ENCODE measurements at places on chromosomes 4 and X.

- peaks cover 5% of the 10 kb centered on the region for H3K36me3 ChIP-seq
- no peaks in the 10 kb centered on the region for H3K27me3 ChIP-seq
- H3K4me3 ChIP-seq, result no peak overlapping the region
- H3K4me1 ChIP-seq, result no peaks in the 10 kb centered on the region
- H3K27ac ChIP-seq, result no peak overlapping the region
Measured at GRCh38 chr4:63921561-63921960, 487.7 kb downstream of the TECRL start.

GRCh38 chr4:27148211-27148895 is 287.7 kb downstream of the STIM2 start:
- no peaks in the 10 kb centered on the region for H3K4me1 ChIP-seq
- H3K27me3 ChIP-seq, result no peaks in the 10 kb centered on the region
- no peak overlapping the region for H3K27ac ChIP-seq

- H3K4me1 ChIP-seq, result no peaks in the 10 kb centered on the region
- no peak overlapping the region for H3K27ac ChIP-seq
- no peak overlapping the region for H3K4me3 ChIP-seq
- peak; percentile 50 for DNase-seq
- no peaks in the 10 kb centered on the region for H3K27me3 ChIP-seq
Measured at GRCh38 chrX:18899796-18900380, 84.0 kb downstream of the PHKA2 start.

DNA sequence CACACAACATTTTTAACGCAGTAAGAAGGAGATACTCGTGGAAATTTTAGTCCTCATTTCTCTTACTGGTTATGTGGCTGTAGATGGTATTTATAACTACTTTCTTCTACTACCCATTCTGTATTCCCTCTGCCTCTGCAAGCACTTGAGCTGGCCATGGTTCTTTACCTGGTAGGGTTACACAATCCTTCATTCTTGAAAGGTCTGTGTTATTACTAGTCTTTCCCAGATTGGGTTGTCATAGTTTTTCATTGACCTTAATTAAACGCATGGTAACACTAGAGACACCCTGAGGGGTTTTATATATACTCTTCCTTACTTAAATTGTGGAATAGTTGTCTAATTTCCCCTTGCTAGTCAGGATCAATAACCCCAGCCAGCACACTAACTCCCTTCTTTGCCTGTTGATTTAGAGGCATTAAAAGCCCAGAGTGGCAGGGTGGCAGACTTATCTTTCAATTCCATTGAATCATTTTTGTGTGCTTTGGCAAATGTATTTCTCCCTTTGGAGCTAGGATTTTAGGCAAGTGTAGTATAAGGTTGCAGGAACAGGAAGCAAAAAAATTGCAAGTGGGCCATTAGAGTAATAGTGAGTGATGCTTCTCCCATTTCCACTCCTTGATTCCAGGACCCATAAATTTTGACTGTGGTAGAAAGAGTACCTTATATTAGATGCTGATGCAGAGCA is 113.6 kb upstream of the EMCN start:
- H3K27me3 ChIP-seq, result no peaks in the 10 kb centered on the region
- no peak for DNase-seq
- no peak overlapping the region for H3K4me3 ChIP-seq
- H3K27ac ChIP-seq, result no peak overlapping the region
- no peaks in the 10 kb centered on the region for H3K4me1 ChIP-seq

DNA sequence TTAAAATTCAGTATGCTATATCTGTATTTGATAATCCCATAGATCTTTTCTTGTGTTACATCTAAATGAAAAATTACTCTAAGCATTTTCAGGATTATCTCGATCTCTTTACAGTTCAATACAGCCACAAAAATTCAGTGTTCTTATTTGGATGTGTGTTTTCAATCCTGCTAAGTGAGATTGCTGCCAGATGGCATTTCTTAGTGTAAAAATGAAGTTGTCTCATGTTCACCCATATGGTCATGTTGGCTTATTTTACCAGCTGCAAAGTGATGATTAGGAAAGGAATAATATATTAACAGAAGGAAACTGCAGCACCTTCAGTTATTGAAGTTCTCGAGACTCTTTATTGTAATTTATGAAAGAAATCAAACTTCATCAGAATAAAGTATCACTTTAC is 12.1 kb upstream of the FAM47A start:
- no peaks in the 10 kb centered on the region for H3K27me3 ChIP-seq
- DNase-seq, result no peak
- no peak overlapping the region for H3K4me3 ChIP-seq
- no peaks in the 10 kb centered on the region for H3K4me1 ChIP-seq
- no peaks in the 10 kb centered on the region for H3K36me3 ChIP-seq

- DNase-seq, result no peak
- H3K4me3 ChIP-seq, result no peak overlapping the region
- no peak overlapping the region for H3K27ac ChIP-seq
- peaks cover 10% of the 10 kb centered on the region for H3K36me3 ChIP-seq
- no peaks in the 10 kb centered on the region for H3K27me3 ChIP-seq
- peaks cover 6% of the 10 kb centered on the region for H3K4me1 ChIP-seq
Measured at GRCh38 chr4:94458682-94459081, 6.9 kb downstream of the PDLIM5 start.

GRCh38 chrX:19121898-19122640 is at the start of gene ADGRG2:
Gene ADGRG2 (minus strand): TSS chrX:19122468. CDS start chrX:19068834, 53,634 bp downstream.
- DNase-seq, result peak; percentile 37
- peak within 1 kb of the TSS; percentile 66 for H3K4me3 ChIP-seq
- H3K4me1 ChIP-seq, result peaks cover 4% of the 10 kb centered on the region
- no peaks in the 10 kb centered on the region for H3K36me3 ChIP-seq
- H3K27ac ChIP-seq, result no peak within 1 kb of the TSS

- H3K4me1 ChIP-seq, result no peaks in the 10 kb centered on the region
- H3K4me3 ChIP-seq, result no peak overlapping the region
- H3K36me3 ChIP-seq, result no peaks in the 10 kb centered on the region
- no peak for DNase-seq
- no peaks in the 10 kb centered on the region for H3K27me3 ChIP-seq
Measured at GRCh38 chr4:117984366-117984680, 50.0 kb upstream of the NDST3 start.

- DNase-seq, result no peak
- H3K4me3 ChIP-seq, result no peak overlapping the region
- H3K27me3 ChIP-seq, result no peaks in the 10 kb centered on the region
- H3K36me3 ChIP-seq, result peaks cover 14% of the 10 kb centered on the region
- peaks cover 7% of the 10 kb centered on the region for H3K4me1 ChIP-seq
- H3K27ac ChIP-seq, result peak overlapping the region; percentile 91
Measured at GRCh38 chrX:40877887-40878286, 142.5 kb upstream of the MED14 start.

- no peaks in the 10 kb centered on the region for H3K36me3 ChIP-seq
- no peak for DNase-seq
- no peaks in the 10 kb centered on the region for H3K27me3 ChIP-seq
- H3K4me3 ChIP-seq, result no peak overlapping the region
- H3K4me1 ChIP-seq, result peaks cover 4% of the 10 kb centered on the region
Measured at GRCh38 chr4:139987502-139987850, 166.5 kb downstream of the MAML3 start.

GRCh38 chr4:26884486-26884988 is 23.9 kb downstream of the STIM2 start:
- H3K27ac ChIP-seq, result no peak overlapping the region
- H3K4me3 ChIP-seq, result no peak overlapping the region
- H3K27me3 ChIP-seq, result no peaks in the 10 kb centered on the region
- H3K36me3 ChIP-seq, result no peaks in the 10 kb centered on the region
- no peak for DNase-seq
- no peaks in the 10 kb centered on the region for H3K4me1 ChIP-seq

GRCh38 chrX:11273544-11273943 is 19.7 kb upstream of the AMELX start:
- no peaks in the 10 kb centered on the region for H3K4me1 ChIP-seq
- no peak overlapping the region for H3K4me3 ChIP-seq
- H3K27me3 ChIP-seq, result no peaks in the 10 kb centered on the region
- H3K36me3 ChIP-seq, result no peaks in the 10 kb centered on the region

GRCh38 chrX:153983321-153983801 is 10.8 kb downstream of the TMEM187 start:
- H3K27me3 ChIP-seq, result no peaks in the 10 kb centered on the region
- no peak overlapping the region for H3K27ac ChIP-seq
- no peak for DNase-seq
- H3K36me3 ChIP-seq, result peaks cover 7% of the 10 kb centered on the region
- no peak overlapping the region for H3K4me3 ChIP-seq
- no peaks in the 10 kb centered on the region for H3K4me1 ChIP-seq

DNA sequence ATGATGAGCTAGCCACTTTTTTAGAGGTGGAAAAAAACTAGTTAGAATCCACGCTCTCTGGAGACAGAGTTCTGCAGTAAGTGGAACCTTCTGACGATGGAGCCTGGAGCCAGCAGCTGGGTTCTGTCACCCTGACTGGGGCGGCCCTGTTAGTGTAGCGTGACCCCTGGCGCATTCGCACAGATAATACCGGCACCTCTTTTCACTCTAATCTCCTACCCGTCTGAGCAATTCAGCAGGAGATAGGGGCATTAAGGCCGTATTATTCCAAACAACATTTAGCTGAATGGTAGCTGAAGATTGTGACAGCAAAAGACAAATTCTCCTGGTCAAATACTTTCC is 292.6 kb downstream of the FBXO8 start:
- H3K36me3 ChIP-seq, result no peaks in the 10 kb centered on the region
- no peak for DNase-seq
- H3K4me1 ChIP-seq, result no peaks in the 10 kb centered on the region

- no peak overlapping the region for H3K27ac ChIP-seq
- no peaks in the 10 kb centered on the region for H3K4me1 ChIP-seq
- H3K36me3 ChIP-seq, result no peaks in the 10 kb centered on the region
- no peak for DNase-seq
- no peak overlapping the region for H3K4me3 ChIP-seq
- no peaks in the 10 kb centered on the region for H3K27me3 ChIP-seq
Measured at GRCh38 chrX:7083468-7084396, 63.8 kb upstream of the STS start.

DNA sequence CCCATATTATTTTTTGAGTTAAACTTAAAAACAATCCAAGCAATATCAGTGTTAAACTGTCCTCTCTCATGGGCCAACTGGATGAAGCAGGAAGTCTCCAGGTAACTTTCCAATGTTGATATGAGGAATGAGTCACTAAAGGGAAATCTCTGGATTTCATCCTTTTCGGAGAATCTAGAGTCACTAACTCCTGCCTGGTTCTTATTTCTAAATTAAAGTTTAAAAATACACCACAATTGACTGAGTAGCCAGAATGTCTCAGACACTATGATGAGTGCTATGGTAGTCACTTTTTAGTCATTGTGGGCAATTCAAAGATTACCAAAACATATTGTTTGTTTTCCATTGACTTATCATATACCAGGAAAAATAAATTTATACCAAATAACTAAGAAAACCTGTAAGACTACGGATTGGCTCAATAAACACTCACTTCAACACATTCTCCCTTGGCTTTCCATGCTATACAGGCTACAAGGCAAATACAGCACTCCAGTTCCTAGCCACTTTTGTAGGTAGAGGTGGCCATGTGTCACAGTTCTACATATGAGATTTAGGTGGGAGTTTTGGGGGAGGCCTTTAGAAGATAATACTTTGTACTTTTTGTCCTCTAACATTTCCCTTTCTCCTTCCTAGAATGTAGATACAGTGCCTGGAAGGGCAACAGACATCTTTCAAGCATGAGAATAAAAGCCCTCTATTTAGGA is 8.6 kb downstream of the SLC9B2 start:
- no peak overlapping the region for H3K4me3 ChIP-seq
- no peaks in the 10 kb centered on the region for H3K4me1 ChIP-seq
- no peak for DNase-seq
- H3K27ac ChIP-seq, result no peak overlapping the region
- H3K36me3 ChIP-seq, result no peaks in the 10 kb centered on the region

- H3K27me3 ChIP-seq, result no peaks in the 10 kb centered on the region
- no peak for DNase-seq
- H3K36me3 ChIP-seq, result no peaks in the 10 kb centered on the region
- no peak overlapping the region for H3K27ac ChIP-seq
Measured at GRCh38 chr4:27048429-27049238, 188.0 kb downstream of the STIM2 start.

GRCh38 chr4:186651624-186652023 is 72.0 kb downstream of the FAT1 start:
- DNase-seq, result no peak
- H3K27me3 ChIP-seq, result no peaks in the 10 kb centered on the region
- peaks cover 36% of the 10 kb centered on the region for H3K36me3 ChIP-seq
- peaks cover 9% of the 10 kb centered on the region for H3K4me1 ChIP-seq

DNA sequence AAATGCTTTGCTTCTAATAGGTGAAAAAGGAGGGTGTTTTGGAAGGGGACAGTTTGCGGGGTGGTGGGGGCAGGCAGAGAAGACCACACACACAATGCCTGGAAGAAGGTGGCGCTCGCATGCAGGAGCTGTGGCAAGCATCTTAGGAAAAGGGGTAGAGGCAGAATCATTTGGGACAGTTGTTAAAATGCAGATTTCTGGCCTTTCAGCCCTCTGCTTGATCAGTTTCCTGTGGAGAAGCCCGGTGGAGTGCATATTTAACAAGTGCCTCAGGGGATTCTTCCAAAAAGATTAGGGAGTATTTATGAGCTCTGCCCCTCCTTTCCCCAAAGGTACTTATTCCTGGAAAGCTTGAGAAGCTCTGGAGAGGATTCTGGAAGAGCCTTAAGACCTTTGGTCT is 4.8 kb downstream of the NOCT start:
- peak overlapping the region; percentile 29 for H3K4me3 ChIP-seq
- peak overlapping the region; percentile 47 for H3K27ac ChIP-seq
- no peaks in the 10 kb centered on the region for H3K27me3 ChIP-seq
- H3K36me3 ChIP-seq, result peaks cover 18% of the 10 kb centered on the region
- DNase-seq, result peak; percentile 72

GRCh38 chrX:10571260-10571659 is 49.1 kb downstream of the MID1 start:
- H3K4me3 ChIP-seq, result no peak overlapping the region
- no peaks in the 10 kb centered on the region for H3K27me3 ChIP-seq
- H3K4me1 ChIP-seq, result peaks cover 3% of the 10 kb centered on the region
- DNase-seq, result no peak

DNA sequence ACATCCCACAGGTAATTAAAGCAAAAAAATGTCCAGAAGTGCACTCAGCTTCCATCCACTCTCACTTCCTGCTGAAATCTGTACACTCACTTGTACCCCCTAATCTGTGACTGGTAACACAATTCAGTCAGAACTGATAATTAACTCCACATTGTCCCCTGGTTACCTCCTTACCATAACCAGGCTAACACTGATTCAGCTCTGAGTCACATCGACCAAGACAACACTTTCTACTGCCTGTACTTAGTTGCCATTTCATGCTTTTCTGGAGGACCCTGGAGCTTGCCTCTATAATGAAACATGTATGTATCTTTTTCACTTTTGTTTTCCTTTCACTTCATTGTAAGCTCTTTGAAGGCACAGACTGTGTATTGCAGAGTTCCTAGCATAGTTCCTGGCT is 130.9 kb upstream of the GABRG1 start:
- no peaks in the 10 kb centered on the region for H3K4me1 ChIP-seq
- H3K36me3 ChIP-seq, result no peaks in the 10 kb centered on the region
- no peaks in the 10 kb centered on the region for H3K27me3 ChIP-seq
- DNase-seq, result no peak
- H3K27ac ChIP-seq, result no peak overlapping the region

GRCh38 chr4:154049457-154050181 is 260.7 kb upstream of the SFRP2 start:
- H3K36me3 ChIP-seq, result peaks cover 13% of the 10 kb centered on the region
- no peak overlapping the region for H3K4me3 ChIP-seq
- H3K27me3 ChIP-seq, result no peaks in the 10 kb centered on the region
- no peaks in the 10 kb centered on the region for H3K4me1 ChIP-seq
- peak; percentile 77 for DNase-seq

- H3K27me3 ChIP-seq, result no peaks in the 10 kb centered on the region
- no peaks in the 10 kb centered on the region for H3K4me1 ChIP-seq
- H3K36me3 ChIP-seq, result no peaks in the 10 kb centered on the region
- DNase-seq, result no peak
- H3K27ac ChIP-seq, result no peak overlapping the region
Measured at GRCh38 chr4:15436513-15436912, 8.7 kb downstream of the C1QTNF7 start.

Data from H9 (cell line).